Frontal cortex (tissue), 4 donors: ENCODE measurements at places on chromosomes 16 and 17. TPM values are rescaled to one million over a fixed set of nuclear protein-coding genes. Genes with fewer than 3 reads are reported as not detected.

GRCh38 chr16:12453832-12454231 is 349.9 kb downstream of the CPPED1 start:
- no peak for DNase-seq

DNA sequence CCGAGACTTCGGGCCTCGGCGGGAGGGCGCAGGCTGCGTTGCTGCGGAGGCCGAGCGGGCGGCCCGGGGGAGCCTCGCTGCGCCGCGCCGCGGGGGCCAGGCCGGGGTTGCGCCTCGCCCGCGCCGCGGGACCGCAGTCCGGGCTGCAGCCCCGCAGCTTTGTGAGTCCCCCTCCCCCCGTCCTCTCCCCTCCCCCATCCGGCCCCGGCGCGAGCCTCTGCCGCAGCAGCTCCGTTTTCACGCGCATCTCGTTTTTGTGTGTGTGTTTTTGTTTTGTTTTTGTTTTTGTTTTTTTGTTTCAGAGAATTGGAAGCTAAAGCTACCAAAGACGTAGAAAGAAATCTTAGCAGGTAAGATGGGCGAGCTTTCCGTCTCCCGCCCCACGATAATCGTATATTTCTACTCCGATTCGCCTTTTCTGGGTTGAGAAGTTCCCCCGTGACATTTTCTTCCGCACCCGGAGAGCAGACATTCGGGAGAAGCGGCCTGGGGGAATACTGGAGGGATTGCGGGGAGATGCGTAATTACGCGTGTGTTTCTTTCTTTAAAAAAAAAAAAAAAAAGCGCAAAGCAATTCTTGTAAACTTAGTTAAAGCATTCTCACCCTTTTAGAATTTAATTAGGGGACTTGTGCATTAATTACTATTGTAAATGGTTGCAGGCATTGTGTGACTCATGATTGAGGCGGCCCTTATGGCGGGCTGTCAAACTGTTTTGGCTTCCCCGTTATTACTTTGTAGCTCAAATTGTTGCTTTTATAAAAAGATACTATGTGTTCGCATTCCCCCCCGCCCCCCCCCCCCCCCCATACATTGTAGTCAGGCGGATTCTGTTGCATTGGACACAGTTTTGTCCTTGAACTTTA is 732 bp downstream of the TNRC6A start:
- DNase-seq = peak; percentile 39

GRCh38 chr16:1791256-1791942 is 2.1 kb downstream of the IGFALS start:
- DNase-seq = peak; percentile 38

- no peak for DNase-seq
Observed at GRCh38 chr16:30009085-30009862, 1.6 kb downstream of the DOC2A start.

GRCh38 chr17:58632324-58633314 is 59.2 kb downstream of the TEX14 start:
- DNase-seq = no peak

The RGS11 gene
- total RNA-seq = 6.5 TPM
